ENCODE measurements at places on chromosomes 1 and 21. TPM values are rescaled to one million over a fixed set of nuclear protein-coding genes. Genes with fewer than 3 reads are reported as not detected.

The MSH4 gene
- 1.9 TPM for total RNA-seq

The SPRR2E gene
- not detected for total RNA-seq

The ANKRD65 gene
- 1.6 TPM for total RNA-seq

The TRIM17 gene
- total RNA-seq: 2.2 TPM

The CHRM3 gene
- 71.1 TPM for total RNA-seq

The AHCTF1 gene
- 54.1 TPM for total RNA-seq

The VSIG8 gene
- 0.31 TPM for total RNA-seq

The KIAA1614 gene
- total RNA-seq: 4.4 TPM

The HSF2BP gene
- total RNA-seq: 4.1 TPM

The TRIM67 gene
- 61.7 TPM for total RNA-seq

The MATN1 gene
- 0.31 TPM for total RNA-seq

The AVPR1B gene
- total RNA-seq: not detected

The CD46 gene
- total RNA-seq: 238 TPM

The SLC50A1 gene
- 7.5 TPM for total RNA-seq

The RIMS3 gene
- total RNA-seq: 31.9 TPM

The OR2T35 gene
- total RNA-seq: not detected

The NEK2 gene
- 3.8 TPM for total RNA-seq

The MAP3K21 gene
- total RNA-seq: 6.6 TPM

The DDX59 gene
- total RNA-seq: 20.0 TPM

The HORMAD1 gene
- total RNA-seq: 0.63 TPM

The ADGRB2 gene
- total RNA-seq: 103 TPM

The ROR1 gene
- 2.5 TPM for total RNA-seq

The GPR3 gene
- total RNA-seq: 0.31 TPM

The INKA2 gene
- total RNA-seq: 2.8 TPM

The NUP210L gene
- 0.31 TPM for total RNA-seq

The UBQLN4 gene
- total RNA-seq: 36.0 TPM

The TGFB2 gene
- total RNA-seq: 31.3 TPM

The MAN1C1 gene
- total RNA-seq: 14.7 TPM

The CD84 gene
- 1.6 TPM for total RNA-seq

The CGN gene
- 5.0 TPM for total RNA-seq

The RNF115 gene
- 35.7 TPM for total RNA-seq

The FCRL4 gene
- not detected for total RNA-seq

The USH2A gene
- total RNA-seq: 0.31 TPM

The HAO2 gene
- not detected for total RNA-seq

The PKLR gene
- total RNA-seq: not detected

The PCAT6 gene
- total RNA-seq: not detected

The PALMD gene
- total RNA-seq: 49.1 TPM

The SLAMF8 gene
- not detected for total RNA-seq

The IQGAP3 gene
- 5.9 TPM for total RNA-seq

Measured in parietal lobe (tissue), 2 donors.